AML-193 (cell line): ENCODE measurements at places on chromosomes 7 and 10.
A peak's percentile ranks its signal among the peaks of the same experiment; 100 is the strongest.

DNA sequence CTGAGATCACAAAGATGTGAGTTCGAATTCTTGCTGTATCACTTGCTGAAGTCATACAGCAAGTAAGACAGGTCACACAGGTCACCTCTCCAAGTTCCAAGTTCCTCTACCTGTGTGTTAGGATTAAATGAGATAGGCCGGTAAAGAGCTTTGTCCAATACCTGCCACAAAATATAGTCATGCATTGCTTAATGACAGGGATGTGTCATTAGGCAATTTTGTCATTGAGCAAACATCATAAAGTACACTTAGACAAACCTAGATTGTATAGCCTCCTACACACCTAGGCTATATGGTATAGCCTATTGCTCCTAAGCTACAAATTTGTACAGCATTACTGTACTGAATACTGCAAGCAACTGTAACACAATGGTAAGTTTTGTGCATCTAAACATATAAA is 469.4 kb downstream of the KCNMA1 start:
- no peak for DNase-seq

- DNase-seq: no peak
These were observed 630.0 kb upstream of the FOXK1 start for GRCh38 chr7:4052130-4052529.

DNA sequence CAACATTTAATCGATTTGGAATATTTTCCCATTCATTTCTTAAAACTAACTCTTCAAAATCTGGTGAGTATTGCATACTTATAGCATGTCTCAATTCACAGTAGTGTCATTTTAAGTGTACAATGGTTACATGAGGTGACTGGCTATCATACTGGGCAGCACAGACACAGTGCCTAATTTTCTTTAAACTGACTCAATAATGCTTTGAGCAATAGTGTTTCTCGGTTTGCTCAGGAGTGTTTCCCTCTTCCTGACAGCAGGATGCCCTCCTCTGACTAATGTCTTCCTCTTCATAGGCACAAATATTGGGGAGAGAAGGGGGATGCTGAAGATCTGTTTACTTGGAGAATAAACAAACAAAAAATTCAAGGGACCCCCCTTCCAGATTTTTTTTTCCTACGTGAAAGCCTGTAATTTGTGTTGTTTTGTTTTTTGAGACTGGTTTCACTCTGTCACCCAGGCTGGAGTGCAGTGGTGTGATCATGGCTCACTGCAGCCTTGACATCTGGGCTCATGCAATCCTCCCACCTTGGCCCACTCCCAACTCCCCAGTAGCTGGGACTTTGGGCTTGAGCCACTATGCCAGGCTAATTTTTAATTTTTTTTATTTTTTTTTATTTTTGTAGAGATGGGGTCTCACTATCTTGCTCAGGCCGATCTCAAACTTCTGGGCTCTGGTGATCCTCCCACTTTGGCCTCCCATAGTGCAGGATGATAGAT is 2.2 kb downstream of the MRC1 start:
- no peak for DNase-seq

GRCh38 chr10:71878327-71879034 is 27.4 kb upstream of the PSAP start:
- DNase-seq: peak; percentile 32

- DNase-seq: no peak
These were observed 338.3 kb downstream of the CXCL12 start for GRCh38 chr10:44046605-44047004.

- DNase-seq: no peak
These were observed 41.3 kb upstream of the GGCT start for GRCh38 chr7:30545791-30546555.

- DNase-seq: no peak
These were observed 132.7 kb upstream of the CXCL12 start for GRCh38 chr10:44517635-44518034.

DNA sequence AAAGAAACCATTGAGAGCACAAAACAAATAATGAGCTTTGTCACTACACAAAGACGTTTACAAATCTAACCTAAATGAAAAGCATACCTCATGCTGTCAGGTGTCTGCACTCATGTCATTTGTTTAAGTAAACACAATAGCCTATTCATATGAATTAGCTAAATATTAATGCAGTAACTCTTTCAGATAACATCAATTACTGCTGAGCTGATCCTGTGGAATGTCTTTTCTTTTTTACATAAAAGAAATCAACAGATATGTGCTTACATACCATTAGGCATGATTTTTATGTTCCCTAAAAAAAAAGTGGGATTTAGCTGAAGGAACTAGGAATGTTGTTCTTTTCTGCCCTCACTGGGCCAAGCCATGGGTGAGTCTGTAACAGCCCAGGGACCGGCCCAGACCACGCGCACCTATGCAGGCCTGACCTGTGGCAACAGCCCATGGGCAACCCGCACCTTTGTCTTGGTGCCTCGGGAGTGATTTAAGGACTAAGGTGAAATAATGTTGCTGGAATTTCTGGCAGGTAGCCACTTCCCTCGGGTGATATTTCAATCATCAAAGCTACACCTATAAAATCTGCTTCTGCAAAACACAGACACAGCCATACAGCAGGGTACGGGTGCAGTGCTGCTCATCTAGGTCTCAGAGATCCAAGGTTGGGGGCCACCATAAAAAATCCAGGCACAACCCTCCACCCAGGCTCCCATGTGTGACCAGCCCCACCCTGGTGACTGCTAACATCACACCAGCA is 44.6 kb downstream of the FGFR2 start:
- no peak for DNase-seq

GRCh38 chr7:131151034-131151433 is 176.6 kb upstream of the MKLN1 start:
- DNase-seq: no peak

DNA sequence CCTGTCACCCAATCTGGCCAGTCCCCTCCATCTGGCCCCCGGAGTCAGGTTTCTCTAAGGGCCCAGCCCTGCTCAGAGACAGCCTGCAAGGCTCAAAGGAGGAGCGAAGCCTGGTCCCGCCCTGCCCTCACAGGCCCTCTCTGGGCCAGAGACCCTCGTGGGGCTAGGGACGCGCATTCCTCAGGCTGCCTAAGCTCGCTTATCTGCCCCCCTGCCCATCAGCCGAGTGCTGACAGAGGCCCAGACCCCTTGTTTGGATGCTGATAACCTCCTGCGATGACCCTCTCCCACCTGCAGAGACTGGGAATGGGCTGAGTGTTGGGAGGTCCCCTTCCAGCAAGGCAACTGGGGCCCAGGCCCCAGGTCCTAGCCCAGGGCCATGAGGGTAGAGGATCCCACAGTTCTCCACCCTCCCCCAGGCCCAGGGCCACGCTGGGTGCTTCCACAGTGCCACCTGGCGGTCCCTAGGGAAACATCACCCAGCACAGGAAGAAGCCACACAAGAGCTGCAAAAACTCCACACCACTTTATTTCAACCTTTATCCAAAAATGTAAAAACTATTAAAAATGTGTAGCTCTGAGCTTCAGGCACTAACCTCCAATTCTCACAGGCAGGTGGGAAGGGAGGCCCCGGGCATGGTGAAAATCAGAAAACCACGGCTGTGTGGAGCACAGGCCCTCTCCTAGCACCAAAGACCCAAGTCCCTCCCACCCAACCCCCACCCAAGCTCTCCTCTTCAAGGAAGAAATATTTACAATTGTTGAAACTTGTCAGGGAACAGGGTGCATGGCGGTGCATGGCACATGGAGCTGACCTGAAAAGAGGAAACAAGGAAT is 2.2 kb downstream of the NPM3 start:
- DNase-seq: peak; percentile 47

GRCh38 chr7:144391823-144392255 is 11.7 kb downstream of the NOBOX start:
- DNase-seq: peak; percentile 53

- DNase-seq: no peak
These were observed 15.8 kb downstream of the OSBPL3 start for GRCh38 chr7:24964191-24964590.

GRCh38 chr10:52128056-52128683 is 185.9 kb upstream of the DKK1 start:
- no peak for DNase-seq

DNA sequence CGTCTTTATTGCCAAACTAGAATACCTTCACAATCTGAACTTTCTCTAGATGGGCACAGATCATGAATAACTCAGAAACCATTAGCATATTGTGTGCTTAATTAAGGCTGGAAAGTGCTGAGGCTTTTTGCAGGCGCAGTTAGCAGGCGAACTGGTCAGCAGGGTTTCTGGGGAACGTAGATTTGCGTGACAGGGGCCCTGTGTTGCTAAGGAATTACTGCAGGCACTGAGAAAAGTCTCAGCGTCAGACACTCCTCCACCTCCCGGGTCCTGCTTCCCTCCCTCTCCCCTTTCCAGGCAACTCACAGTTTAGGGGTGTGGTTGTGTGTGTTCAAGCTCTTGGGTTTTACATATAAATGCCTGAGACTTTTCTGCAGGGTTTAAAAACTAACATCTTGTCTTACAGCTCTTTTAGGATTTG is 2.2 kb downstream of the MAP3K8 start:
- peak; percentile 52 for DNase-seq

- no peak for DNase-seq
These were observed 235.0 kb downstream of the CCDC7 start for GRCh38 chr10:32680803-32681557.

GRCh38 chr7:20021831-20022230 is 195.4 kb downstream of the MACC1 start:
- DNase-seq: peak; percentile 88

DNA sequence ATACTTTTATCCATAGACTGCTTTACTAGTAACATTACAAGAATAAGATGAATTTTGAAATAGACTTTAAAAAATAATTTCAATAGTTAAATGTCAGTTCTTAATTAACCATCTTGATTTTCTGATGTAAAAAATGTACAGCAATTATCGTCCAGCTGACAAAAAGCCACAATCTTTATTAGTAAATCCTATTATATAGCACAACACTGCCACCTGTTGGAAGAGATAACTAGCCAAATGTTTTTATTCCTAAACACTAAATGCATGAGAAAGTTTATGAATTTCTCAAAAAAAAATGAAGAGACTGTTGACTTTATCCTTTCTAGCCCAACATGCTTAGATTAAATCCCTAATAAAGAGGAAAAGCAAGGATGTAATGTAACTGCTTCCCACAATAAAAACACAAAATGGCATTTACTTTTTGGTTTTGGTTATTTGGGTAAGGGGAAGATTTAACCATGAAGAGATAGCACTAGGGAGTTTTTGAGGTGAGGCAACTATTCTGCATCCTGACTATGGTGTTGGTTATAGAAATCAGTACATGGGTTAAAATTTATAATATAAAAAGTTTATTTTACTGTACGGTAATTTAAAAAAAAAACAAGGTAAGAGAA is 8.0 kb downstream of the COA1 start:
- DNase-seq: peak; percentile 71

GRCh38 chr10:75297021-75297599 is 61.4 kb upstream of the COMTD1 start:
- DNase-seq: no peak

DNA sequence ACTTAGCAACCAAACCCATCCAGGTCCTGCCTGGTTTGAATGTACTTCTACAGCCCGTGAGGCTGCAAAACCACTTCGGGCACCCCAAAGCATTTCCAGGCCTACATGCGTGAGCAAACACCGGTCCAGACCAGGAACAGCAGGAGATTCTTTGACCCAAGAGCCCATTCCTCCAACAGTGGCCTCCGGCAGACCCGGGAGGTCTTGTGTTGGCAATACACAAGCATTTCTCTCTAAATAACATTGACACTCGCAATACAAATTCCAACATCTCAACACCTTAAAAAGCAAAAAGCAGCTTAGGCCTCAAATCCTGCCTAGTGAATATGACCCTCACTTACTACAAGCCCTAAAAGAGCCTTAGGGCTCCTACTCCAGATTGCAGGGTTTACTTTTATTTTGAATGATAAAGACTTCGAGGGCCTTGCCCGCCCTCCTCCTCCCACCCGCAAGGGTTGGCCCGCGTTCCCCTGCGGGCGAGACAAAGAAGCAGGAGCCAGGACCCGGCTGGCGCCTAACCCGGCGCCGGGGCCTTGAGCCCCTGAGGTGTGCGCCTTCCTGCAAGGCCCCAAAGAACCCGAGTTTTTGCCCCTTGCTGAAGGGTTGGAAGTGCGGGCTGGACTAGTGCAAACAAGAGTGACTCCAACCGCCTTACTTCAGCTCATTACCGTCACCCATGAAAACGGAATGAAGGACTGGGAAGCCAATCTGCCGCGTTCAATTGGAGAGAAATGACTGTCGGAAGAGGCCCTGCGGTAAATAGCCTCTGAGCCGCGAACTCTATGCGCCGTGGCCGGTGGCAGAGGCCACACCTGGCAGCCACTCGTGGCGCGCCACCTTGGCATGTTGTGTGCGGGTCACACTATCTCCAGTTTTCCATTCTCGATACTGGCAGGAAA is 3.4 kb upstream of the DLX6 start:
- no peak for DNase-seq

DNA sequence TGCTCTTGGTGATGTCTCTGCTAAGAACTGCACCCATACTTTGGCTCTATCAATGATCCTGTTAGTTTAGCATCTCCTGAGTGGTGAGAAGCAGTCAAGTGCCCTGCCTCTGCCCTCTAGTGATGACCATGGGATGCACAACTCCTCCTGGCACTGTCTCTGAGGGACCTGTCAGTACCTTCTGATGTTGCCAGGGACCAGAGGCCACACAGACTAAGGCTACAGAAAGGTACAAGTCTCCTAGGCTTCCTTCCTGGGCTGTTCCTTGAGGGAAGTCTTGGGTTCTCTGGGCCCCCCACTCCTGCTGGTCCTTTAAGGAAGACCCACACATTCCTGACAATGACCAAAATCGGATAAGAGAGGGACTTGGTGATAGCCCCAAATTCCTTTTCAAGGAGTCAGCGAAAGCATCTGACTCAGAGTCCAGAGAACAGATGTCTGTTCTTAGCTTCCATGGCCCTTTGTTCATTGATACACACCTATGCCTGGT is 15.3 kb downstream of the NKX2-3 start:
- peak; percentile 32 for DNase-seq

DNA sequence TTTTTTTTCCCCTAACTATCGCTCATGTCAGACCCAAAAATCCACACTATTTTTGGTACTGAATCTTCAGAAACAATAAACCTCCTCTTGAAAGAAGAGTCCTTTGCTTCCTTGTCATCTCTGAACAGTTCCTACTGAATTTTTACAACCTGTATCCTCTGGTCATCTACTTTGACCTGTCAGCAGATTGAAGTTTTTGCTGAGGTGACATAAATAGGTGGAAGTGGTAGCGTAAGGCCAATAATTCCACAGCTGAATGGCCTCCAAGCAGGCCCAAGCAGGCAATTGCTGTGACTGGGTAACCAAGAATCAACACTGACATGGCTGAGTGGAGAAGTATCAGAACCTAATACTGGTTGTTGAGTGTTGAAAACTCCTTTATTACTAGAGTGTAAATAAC is 117.4 kb upstream of the MAGI2 start:
- DNase-seq: no peak

GRCh38 chr10:24762161-24762924 is 38.7 kb upstream of the ARHGAP21 start:
- DNase-seq: no peak

- no peak for DNase-seq
These were observed 12.1 kb upstream of the PPIA start for GRCh38 chr7:44784364-44784763.

DNA sequence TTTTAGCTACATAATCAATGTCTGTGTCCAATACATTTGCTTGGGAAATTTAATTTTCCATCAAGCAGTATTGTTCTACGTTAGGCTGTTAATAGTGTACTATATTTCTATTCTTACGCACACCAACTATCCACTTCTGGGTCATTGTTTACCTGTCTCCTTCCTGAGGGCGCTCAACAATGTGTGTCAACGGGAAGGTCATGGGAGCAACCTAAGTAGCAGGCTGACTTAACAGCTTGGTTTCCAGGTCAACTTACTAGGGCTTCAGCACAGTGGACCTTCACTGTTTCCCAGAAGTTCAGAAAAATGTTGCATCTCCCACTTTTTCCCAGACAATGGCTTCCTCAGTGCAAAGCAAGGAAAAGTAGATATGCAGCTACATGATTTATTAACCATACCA is 13.7 kb downstream of the THSD7A start:
- no peak for DNase-seq
